NCI-H1694 (cell line): ENCODE measurements at places on chromosomes 11 and 22.

GRCh38 chr22:30753701-30754100 is 59.0 kb downstream of the OSBP2 start:
- no peak for DNase-seq

GRCh38 chr11:2826679-2827056 is 58.9 kb downstream of the CDKN1C start:
- DNase-seq: no peak

GRCh38 chr11:126963603-126964363 is 36.8 kb downstream of the KIRREL3 start:
- no peak for DNase-seq

DNA sequence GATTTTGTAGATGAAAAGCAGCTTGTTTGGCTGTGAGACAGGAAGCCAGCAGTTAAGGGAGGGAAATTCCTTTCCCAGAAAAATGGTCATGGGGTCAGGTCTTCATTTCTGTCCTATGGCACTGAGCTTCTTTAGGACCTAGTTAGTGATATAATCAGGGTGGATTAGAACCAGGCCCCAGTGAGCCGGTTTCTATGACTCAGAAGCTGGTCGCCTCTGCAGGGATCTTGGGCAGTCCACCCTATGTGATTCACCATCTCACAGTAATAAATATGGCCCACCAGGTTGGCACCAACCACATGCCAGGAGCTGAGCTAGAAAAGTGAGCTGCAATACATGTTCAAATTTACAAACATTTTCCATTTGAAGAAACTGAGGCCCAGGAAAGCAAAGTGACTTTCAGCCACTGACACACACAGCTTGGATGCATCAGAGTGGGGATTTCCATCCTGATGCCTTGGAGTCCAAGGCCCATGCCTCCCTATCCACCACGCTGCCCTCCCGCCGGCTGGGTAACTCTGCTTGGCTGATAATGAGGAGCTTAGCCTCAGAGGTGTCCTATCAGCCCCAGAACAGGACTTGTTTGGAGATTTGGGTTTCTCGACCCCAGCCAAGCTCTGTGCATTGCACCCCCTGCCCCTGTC is 42.0 kb downstream of the CD82 start:
- DNase-seq: no peak

GRCh38 chr22:49838771-49839717 is 11.4 kb upstream of the BRD1 start:
- no peak for DNase-seq

GRCh38 chr11:132006884-132007580 is 636.6 kb downstream of the NTM start:
- no peak for DNase-seq

- no peak for DNase-seq
Measured at GRCh38 chr11:81197396-81197795, 1536.3 kb downstream of the FAM181B start.

DNA sequence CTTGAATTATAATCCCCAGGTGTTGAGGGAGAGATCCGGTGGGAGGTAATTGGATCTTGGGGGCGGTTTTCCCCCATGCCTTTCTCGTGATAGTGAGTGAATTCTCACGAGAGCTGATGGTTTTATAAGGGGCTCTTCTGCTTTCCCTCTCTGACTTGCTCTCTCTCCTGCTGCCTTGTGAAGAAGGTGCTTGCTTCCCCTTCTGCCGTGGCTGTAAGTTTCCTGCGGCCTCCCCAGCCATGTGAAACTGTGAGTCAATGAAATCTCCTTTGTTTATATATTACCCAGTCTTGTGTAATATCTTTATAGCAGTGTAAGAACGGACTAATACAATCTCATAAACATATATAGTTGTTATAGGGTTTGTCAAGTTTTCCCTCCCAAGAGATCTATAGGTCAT is 32.8 kb downstream of the KCNE3 start:
- DNase-seq: no peak

GRCh38 chr11:47052576-47052975 is 116.0 kb downstream of the CSTPP1 start:
- no peak for DNase-seq

GRCh38 chr22:47582067-47582466 is 819.6 kb downstream of the TBC1D22A start:
- no peak for DNase-seq

- DNase-seq: no peak
Measured at GRCh38 chr22:35761037-35761436, 43.4 kb downstream of the APOL5 start.

GRCh38 chr22:35407362-35407761 is 7.4 kb downstream of the MCM5 start:
- no peak for DNase-seq

DNA sequence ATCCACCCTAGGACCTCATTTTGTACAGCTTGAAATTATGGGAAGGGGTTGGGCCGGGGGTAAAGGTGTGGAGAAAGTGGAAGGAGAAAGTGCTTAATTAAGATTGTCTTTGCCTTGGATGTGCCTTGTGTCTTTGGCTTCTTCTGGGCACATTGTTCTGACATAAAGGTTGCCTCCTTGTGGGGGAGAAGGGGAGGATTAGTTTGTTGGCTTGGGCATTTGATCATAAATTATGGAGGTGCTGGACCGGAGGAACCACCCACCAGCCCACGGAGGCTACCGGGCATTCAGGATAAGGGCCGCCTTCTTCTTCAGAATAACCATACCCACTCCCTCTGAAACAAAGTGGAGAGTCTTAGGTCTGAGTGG is 1.3 kb downstream of the PAFAH1B2 start:
- DNase-seq: no peak

DNA sequence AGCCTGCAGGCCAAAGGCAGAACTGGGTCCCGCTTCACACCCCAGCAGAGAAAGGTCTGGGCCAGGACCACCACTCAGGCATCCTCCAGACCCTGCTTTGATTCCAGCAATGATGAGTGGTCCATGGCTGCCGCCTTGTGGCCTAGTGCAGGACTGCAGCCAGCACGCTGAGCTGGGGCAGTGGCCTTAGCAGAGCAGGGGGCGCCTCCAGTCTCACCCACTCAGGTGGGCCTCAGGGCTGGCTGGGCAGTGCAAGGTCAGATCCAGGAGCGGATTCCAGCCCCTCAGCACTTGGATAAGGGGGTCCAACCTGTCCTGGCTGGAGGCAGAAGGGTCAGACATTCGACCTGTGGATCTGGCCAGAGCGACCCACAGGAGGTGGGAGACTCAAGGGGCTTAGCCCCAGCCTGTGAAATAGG is 9.6 kb upstream of the PDE2A start:
- peak; percentile 40 for DNase-seq

DNA sequence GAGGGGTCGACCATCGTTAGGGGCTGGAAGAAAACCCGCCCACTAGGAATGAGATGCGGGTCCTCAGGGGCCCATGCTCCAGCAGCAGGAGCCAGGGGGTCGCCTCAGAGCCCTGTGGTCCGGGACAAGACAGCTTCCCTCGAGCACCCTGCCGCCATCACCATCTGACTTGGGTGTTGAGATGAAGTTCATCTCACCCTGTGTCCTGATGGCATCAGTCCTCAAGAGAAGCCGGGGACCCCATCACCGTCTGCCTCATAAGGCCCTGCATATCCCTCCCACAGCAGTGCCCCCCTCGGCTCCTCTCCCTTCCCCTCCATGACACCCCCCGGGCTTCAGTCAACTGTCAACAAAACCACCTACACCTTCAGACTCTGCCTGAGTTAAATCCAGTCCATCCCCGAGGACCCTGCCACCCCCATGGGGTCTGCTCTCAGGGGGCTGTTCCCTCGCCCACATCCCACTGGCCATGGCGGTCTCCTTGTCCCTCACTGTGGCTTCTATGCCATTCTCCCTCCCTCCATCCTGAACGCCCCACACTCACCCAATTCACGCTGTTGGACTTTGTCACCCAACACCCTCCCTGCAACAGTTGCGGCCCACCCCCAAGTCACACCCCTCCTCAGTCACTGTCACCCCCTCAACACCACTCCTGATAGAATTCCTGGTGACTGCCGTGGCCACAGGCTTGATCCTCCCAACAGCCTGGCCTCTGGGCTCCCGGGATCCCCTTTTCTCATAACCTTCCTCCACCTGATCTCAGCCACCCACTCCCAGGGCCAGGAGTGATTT is 87.7 kb upstream of the RTL6 start:
- no peak for DNase-seq

- DNase-seq: no peak
Measured at GRCh38 chr11:14082338-14082737, 119.8 kb downstream of the SPON1 start.

DNA sequence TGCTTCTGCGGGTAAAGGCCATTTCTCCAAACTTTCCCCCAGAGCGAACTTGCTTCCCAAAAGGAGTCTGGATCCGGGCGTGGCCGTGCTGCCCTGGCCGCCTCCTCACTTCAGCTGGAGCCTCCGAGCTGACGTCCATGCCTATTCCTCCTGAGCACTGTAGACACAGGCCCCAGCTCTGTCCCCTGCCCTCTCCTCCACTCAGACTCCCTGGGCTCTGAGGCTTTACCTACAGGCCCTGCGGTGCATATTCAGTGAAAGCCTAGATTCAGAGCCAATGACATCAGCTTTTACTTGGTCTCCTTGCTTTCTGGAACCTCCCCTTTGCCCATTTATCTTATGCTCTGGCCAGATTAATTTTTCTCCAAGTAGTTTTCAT is 9.7 kb downstream of the LRP5 start:
- no peak for DNase-seq

DNA sequence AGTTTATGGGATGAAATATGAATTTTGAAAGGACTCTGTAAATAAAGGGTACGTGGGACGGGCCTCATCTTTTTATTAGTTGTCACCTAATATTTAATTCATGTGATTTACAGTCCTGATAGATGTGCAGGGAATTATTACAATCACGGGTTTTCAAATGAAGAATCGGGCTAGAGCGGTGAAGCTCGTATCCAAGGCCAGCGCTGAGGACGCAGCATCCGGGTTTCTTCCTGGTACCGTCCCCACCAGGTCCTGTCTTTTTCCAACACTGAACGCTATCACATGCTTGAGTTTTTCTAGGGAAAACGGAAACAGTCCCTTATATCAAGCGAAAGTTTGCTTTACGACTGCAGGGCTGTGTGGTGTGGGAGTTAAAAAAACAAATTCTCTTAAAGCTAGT is 787 bp downstream of the SMDT1 start:
- peak; percentile 32 for DNase-seq

DNA sequence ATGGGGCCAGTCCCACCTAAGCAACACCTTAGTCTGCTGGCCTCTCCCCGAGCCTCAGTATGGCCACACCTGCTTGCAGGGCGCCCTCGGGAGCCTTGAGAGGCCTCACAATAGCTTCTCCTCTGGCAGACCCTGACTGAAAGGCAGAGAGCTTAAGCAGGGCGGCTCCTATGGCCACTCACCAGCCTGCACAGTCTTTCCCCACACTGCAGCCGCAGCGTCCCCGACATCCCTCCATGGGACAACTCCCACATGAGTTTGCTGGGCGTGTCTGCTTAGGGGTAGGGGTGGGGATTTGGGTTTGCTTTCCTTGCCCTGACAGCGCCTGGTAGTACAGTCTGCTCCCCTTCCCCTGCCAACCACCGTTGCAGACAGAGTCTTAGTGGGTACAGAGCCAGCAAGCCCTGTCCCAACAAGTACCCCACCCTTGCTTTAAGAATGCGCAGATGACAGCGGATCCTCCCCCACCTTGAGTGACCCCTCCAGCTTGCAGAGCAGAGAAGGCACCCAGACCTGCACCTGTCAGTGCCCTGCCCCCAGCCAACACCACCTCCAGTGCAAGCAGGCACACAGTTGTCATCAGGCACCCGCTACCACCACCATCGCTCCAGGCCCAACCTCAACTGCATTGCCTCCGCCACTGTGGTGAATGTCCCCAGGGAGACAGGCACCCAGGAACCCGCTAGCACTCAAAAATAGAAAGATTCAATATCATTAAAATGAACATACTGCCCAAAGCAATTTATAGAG is 413.8 kb upstream of the ARHGAP42 start:
- DNase-seq: no peak

DNA sequence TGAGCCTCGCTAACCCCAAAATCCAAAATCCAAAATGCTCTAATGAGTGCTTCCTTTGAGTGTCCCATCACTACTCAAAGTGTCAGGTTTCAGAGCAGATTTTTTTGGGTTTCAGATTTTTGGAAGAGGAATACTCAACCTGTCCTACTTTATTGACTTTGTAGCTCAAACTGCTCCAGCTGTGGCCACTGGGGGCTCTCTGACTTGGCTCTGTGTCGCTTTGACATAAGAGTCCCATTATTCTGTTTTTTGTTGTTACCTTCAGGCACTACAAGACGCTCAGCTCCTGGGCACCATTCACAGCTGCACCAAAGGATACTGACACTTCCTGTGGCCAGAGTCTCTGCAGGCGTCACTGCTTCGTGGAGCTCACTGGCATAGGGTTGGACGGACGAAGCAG is 41.1 kb downstream of the PHF21B start:
- no peak for DNase-seq

DNA sequence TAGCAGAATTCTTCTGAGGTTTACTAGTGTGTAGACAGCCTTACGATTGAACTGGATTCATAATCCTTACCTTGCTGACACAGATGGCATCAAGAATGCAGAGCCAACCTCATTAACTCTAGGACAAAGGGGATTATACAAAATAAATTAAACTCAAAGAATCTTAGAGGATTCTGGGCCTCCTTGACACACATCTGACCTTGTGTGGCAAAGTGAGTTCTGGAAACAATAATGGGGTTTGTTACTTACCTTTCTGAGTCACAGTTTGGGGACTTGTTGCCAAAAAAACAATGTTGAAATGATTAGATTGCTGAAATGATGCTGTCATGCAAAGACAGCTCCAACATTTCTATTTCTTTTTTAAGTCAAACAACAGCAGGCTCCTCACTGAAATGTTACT is 179.1 kb upstream of the ISX start:
- DNase-seq: no peak

DNA sequence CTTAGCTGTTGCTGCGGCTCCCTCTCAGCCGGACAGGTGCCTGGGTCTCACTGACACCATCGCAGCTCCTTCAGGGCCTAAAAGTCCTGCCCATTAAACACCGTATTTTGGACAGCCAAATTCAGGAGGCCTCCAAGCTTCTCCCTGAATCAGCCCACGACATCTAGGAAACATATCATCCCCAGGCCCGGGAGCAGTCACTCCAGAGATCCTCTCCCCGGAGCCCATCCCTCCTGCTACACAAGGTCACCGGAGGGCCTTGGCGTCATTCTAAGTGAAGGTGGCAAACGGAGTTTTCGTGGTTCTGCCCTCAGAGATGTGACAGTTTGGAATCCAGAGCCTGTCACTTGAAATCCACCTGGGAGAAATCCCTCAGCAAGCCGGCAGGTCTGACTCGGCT is 232.5 kb downstream of the TBC1D22A start:
- no peak for DNase-seq

DNA sequence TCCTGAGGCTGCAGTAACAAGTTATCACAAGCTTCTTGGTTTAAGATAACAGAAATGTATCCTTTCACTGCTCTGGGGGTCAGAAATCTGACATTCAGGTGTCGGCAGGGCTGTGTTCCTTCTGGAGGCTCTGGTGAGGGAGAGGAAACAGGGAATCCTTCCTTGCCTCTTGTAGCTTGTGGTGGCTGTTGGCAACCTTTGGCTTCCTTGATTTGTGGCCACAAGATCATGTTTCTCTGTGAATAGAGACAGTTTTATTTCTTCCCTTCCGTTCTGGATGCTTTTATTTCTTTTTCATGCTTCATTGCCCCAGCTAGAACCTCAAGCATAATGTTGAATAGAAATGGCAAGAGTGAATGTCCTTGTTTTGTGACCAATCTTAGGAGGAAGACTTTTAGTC is 44.0 kb downstream of the MPPED1 start:
- DNase-seq: no peak
